Stomach (tissue), 19 donors: ENCODE measurements at places on chromosomes 3 and 15. TPM values are rescaled to one million over a fixed set of nuclear protein-coding genes. Genes with fewer than 3 reads are reported as not detected.

AGTR1 gene
- 4.1 TPM for total RNA-seq

- no peaks in the 10 kb centered on the region for H3K4me1 ChIP-seq
- peaks cover 9% of the 10 kb centered on the region for H3K27me3 ChIP-seq
- no peaks in the 10 kb centered on the region for H3K36me3 ChIP-seq
- no peak overlapping the region for H3K4me3 ChIP-seq
- peak; percentile 42 for DNase-seq
These were observed 217.9 kb downstream of the TBC1D2B start for GRCh38 chr15:77859491-77860060.

DNA sequence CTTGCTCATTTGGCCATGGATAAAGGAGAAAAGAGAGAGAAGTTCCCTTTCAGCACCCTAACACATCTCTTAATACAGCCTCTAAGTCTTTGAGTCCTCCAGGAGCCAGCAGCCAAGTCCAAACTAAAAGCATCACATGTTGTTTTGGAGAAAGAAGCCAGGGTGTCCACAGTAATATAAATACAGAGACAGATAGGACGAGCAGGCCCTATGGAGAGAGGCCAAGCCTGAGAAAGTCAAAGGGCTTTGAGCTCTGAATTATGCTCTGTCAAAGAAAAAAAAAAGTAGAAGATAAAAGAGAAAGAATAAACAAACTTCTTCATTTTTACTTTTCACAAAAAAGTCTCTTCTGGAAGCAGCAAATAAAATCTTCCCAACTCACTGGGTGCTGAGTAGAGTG is 92.4 kb upstream of the THBS1 start:
- H3K4me1 ChIP-seq, result peaks cover 4% of the 10 kb centered on the region
- H3K27me3 ChIP-seq, result no peaks in the 10 kb centered on the region
- no peak for DNase-seq
- no peaks in the 10 kb centered on the region for H3K36me3 ChIP-seq
- peak overlapping the region; percentile 34 for H3K27ac ChIP-seq

DNA sequence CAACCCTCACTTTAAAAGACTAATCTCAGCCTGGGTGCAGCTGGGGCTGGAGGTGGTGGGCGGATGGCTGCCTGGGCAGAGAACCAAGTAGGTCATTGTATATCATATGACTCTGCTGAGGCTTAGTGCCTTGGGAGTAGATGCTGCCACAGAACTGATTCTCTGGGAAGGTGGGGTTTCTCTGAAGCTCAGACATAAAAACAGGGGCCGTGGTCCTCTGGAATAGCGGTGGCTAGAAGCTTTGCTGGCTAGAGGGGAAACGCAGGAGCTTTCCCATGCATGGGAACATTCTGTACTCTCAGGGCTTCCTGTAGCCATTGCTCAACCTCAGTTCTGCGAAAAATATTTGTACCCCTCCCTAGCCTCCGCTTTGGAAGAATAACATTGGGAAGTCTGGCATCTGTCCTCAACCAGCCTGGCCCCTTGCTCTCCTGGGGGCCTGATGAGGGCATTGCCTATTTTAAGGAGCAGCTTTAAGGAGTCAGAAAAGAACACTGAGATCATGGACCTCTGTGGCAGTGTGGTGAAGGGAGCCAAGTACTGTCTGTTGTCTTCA is 14.7 kb downstream of the TIMP4 start:
- H3K27ac ChIP-seq, result peak overlapping the region; percentile 77
- DNase-seq, result peak; percentile 29
- H3K4me3 ChIP-seq, result no peak overlapping the region
- H3K4me1 ChIP-seq, result peaks cover 26% of the 10 kb centered on the region
- H3K27me3 ChIP-seq, result no peaks in the 10 kb centered on the region
- H3K36me3 ChIP-seq, result no peaks in the 10 kb centered on the region

DNA sequence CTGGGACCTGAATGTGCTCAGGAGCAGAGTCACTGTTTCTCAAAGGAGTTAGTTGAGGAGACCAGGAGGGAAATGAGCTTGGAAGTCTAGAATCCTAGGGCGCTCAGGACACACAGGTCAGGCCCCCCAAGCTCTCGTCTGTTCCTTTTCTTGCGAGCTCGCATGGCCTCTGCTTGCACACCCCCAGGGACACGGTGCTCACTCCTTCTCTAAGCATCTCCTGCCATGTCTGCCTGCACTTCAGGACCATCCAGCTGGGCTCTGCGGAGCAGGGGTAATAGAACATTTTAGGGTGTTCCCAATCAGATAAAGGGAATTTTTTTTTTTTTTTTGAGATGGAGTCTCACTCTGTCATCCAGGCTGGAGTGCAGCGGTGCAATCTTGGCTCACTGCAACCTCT is 213.2 kb downstream of the XXYLT1 start:
- H3K27me3 ChIP-seq, result no peaks in the 10 kb centered on the region
- H3K4me1 ChIP-seq, result no peaks in the 10 kb centered on the region
- no peaks in the 10 kb centered on the region for H3K36me3 ChIP-seq
- no peak overlapping the region for H3K27ac ChIP-seq

DNA sequence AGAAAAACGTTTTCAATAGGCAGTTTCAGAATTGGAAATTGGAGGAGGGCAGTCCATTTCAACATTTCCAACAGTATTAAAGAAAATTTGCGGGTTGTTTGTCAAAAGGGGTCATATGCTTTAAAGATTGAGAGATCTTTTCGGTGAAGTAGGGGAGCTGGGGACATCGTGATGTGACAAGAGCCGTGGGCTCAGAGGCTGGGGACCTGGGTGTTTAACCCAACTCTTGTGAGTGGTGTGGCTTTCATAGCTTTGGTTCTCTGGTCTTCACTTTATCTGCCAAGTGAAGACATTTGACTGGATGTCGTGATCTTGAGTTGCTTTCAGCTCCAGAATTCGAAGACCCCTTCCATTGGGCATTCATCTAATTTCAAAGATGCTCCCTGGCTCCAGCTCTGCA is 133.2 kb downstream of the PGPEP1L start:
- H3K27ac ChIP-seq, result no peak overlapping the region
- no peaks in the 10 kb centered on the region for H3K27me3 ChIP-seq
- peaks cover 60% of the 10 kb centered on the region for H3K4me1 ChIP-seq

DNA sequence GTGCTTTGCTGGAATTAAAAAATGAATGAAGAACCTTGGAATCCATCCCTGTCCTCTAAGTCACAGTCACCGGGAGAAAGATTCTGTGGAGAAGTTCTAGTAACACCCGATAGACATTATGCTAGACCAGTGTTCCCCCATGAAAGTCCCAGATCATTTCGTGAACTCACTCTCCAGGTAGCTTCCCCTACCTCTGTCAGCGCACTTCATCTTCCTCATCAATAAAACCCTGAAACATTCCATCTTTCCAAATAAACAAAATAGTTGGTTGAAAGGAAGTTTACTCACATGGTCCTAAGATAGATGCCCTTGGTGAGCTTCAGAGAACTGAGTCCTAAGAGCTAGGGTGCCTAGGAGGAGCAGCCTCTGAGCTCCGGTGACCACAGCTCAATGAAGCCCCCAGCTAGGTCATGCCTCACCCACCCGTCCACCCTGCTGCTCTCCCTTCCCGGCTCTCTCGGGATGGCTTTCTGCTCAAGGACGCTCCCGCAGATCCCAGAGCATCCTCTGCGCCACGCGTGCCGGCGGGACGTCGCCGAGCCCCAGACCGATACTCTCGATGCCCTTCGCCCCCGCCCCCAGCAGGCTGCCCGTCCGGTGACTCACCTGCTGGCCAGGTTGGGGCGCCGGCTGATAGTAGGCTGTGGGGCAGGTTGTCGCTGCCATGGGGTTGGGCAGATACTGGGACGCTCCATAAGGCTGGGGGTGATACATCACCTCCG is 776 bp downstream of the VGLL3 start:
- peak; percentile 40 for DNase-seq
- H3K4me3 ChIP-seq, result peak overlapping the region; percentile 67
- H3K36me3 ChIP-seq, result no peaks in the 10 kb centered on the region
- H3K27me3 ChIP-seq, result peaks cover 15% of the 10 kb centered on the region
- peak overlapping the region; percentile 78 for H3K27ac ChIP-seq
- H3K4me1 ChIP-seq, result peaks cover 22% of the 10 kb centered on the region

GMNC gene
- total RNA-seq, result not detected

- no peaks in the 10 kb centered on the region for H3K27me3 ChIP-seq
- H3K27ac ChIP-seq, result peak overlapping the region; percentile 77
- H3K36me3 ChIP-seq, result peaks cover 15% of the 10 kb centered on the region
- peaks cover 37% of the 10 kb centered on the region for H3K4me1 ChIP-seq
- peak; percentile 76 for DNase-seq
- H3K4me3 ChIP-seq, result no peak overlapping the region
These were observed 228.8 kb upstream of the BHLHE40 start for GRCh38 chr3:4750306-4750968.

ROBO1 gene
- 27.9 TPM for total RNA-seq

CTXN2 gene
- total RNA-seq, result not detected

- no peak overlapping the region for H3K27ac ChIP-seq
- DNase-seq, result no peak
- no peaks in the 10 kb centered on the region for H3K36me3 ChIP-seq
- H3K4me1 ChIP-seq, result peaks cover 14% of the 10 kb centered on the region
- H3K27me3 ChIP-seq, result no peaks in the 10 kb centered on the region
These were observed 38.6 kb downstream of the SSR3 start for GRCh38 chr3:156516284-156516683.

FBN1 gene
- 104 TPM for total RNA-seq
